ENCODE measurements at places on chromosomes 7 and 10. TPM values are rescaled to one million over a fixed set of nuclear protein-coding genes. Genes with fewer than 3 reads are reported as not detected.

The MYL7 gene
- total RNA-seq, result not detected

The GJD4 gene
- total RNA-seq, result not detected

The NRAP gene
- not detected for total RNA-seq

The ANKRD7 gene
- 1.9 TPM for total RNA-seq

The HELLS gene
- total RNA-seq, result 76.8 TPM

The NUTM2E gene
- not detected for total RNA-seq

Data from uterine smooth muscle cell (primary cell).